Activated CD4-positive, CD25-positive, alpha-beta regulatory T cell treated with anti-CD3 and anti-CD28 coated beads, Interleukin-2, amount 50 U/mL, for 16 hours (primary cell): ENCODE measurements at places on chromosomes 3 and 15.

DNA sequence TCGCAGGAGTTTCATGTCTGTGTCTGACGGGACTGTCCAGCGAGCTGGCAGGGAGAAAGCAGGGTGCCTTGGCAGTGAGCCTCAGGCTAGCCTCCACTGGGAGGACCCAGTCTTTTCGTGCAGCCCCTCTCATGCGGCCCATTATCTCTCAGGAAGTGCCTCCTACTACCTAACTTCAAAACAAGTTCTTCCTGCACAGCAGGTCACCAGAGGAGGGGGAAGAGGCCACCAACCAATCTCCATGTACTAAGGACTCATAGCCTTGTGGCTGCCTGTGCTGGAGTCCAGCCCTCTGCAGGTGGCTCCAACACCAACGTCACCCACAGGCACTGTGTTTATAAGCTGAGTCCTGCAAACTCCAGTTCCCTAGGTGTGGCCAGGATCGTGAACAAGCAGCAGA, 4.8 kb downstream of the VIPR1 start:
- no peak for DNase-seq

DNA sequence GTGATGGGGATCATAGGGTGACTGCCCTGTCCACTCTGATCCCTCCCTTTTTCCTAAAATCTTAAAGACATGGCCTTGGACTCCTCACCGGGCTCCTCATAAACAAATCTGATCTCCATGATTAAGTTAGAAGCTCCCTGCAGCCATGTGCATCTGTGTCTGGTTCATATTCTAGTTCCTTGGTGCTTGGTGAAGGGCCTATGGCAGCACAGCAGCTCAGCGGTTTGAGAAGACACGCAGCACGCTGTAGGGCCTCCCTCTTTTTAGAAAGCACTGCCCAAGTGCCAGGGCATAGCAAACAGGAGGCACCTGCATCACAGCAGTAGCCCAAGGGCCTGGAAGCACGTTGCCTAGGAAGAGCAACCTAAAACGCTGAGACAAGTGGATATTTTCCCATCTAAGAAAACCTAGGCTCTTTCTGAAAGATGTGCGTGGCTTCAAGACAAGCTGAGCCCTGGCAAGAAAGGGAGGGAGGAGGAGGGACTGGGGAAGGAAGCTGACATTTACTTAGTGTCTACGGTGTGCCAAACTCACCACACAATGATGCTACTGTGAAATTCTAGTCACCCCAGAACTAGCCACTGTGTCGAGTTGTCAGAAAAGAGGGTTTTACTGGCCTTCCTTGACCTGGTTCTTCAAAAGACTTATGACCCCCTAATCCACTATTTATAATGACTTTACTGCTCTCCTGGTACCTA, 14.9 kb upstream of the ULK3 start:
- no peak for DNase-seq

GRCh38 chr15:32683906-32684584, 33.8 kb upstream of the GREM1 start:
- DNase-seq, result no peak

DNA sequence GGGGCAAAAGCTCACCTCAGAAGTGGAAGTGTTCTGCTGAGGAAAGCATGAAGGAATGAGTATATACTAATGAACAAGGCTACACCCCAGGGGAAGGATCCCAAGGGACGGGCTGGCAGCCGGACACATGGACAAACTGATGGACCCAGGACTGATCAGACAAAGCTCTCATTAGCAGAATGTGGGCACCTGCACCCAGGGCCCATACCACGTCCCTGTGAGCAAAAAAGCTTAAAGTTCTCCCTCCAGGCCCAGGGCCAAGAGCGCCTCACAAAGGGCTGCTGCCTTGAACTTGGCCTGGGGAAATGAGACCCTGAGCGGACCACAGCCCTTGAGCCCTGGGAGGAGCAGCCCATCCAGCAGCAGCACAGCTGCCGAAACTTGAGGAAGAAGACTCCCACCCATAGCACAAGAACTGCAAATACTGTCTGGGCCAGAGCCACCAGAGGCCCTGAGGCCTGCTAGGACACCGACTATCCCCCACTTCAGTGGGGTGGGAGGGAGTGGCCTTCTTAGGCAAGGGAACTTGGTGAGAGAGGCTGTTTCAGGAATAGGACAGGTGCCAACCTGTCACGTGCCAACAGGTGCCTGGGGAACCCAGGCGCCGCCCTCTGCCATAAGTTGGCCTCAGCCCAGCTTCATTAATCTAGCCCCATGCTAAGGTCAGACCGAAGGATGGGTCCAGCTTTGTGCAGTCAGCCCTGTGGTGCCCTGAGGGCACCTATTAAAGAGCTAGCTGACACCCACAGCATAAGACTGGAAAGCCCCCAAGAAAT, 2.3 kb upstream of the GMPPB start:
- DNase-seq, result no peak

- DNase-seq, result no peak
Observed at GRCh38 chr3:23484386-23484785, 281.3 kb downstream of the UBE2E2 start.

DNA sequence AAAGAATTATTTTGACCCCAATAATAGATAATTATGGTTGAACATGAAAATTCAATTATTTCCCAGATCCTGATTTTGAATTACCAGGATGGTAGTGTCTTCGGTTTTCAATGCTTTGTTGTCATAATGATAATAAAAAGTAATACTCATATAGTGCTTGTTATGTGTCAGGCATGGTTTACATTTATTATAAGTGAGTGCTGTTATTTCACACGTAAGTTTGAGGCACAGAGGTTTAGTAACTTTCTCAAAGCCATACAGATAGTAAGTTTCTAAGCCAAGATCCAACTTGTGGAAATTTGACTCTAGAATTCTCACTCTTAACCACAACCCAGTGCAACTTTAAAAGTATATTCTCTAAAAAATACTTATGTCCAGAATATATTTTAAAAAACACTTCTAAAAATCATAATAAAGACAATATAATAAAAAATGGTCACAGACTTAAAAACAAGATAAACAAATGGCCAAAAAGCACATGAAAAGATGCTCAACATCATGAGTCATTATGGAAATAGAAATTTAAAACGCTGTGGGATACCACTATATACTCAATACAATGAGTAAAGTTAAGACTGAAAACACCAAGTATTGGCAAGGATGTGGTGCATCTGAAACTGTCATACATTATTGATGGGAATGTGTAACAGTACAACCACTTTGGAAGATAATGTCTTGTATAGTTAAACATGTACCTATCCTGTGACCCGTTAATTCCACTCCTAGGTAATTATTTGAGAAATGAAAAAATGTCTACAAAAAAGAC, 45.2 kb downstream of the SPRED1 start:
- DNase-seq, result no peak

- DNase-seq, result no peak
Observed at GRCh38 chr3:80017369-80017768, 249.6 kb upstream of the ROBO1 start.

DNA sequence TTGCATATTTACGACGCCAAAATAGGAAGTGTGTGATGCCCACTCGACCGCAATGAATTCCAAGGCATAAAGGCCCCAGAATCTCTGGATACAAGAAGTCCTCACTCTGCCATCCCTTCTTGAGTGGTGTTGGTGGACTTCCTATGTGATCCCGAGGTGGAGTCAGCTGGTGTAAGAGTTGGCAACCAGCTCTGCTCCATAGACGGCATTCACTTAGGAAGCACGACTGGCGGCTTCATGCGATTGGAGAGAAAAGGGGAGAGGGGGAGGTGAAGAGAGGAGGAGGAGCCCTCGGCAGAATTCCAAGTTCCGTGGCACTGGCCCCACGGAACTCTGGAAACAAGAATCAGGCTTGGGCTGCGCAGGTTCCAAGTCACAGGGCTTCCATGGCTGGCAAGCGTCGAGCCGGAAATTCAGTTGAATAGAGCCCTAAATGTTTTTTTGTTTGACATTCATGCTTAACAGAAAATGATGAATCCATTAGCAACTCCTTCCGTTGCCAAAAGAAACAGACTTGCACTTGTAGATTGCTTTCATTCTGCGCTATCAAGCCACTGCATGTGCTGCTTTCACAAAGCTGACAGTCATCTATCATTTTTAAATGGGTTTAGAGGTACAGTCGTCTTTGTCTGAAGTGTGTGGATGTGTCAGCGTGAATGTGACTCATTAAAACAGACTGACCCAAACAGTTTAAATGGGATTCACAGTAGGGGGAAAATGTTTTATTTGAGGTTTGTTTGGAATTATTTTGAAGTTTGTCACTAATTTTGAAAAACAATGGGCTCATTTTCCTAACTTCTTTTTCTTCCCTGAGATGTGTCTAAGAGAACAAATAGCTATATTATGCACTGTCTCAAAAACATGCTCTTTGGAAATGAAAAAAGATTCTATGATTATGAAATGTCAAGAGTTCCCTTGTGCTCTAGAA, 428.3 kb upstream of the ATP11B start:
- DNase-seq, result no peak

DNA sequence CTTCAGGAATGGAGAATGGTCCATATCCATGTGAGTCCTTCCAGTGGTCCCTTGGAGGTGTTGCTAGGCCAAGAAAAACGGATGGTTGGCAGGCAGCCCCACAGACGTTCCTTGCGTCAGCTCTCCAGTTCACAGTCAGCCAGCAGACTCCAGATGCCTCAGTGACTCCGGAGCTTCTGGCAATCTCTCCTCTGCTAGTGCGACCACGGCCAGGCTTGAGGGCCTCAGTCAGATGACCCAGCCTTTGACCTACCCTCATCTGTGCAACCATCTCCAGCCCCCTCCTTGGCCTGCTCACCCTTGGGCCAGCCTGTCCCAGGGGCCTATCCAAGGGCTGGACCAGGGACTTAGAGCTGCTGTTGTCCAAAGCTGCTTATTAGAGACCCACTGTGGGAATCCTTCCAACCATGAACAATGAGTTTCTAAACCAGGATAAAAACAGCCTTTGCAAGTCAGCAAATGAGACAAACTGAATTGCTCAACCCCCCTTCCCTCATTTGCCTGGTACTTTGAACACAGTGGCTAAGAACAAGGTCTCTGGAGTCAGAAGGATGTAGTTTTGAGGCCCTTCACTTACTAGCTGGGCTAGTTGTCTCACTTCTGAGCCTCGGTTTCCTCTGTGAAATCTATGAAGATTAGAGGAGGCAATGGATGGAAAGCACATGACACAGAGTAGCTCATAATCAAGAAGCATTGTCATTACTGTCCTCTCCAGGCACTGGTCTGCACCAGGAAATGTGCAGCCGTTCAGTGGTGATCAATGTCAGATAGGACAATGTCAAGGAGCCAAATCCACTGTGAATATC, 44.8 kb downstream of the ANP32A start:
- DNase-seq, result no peak

GRCh38 chr15:45759936-45760335, 125.1 kb downstream of the SQOR start:
- DNase-seq, result no peak

DNA sequence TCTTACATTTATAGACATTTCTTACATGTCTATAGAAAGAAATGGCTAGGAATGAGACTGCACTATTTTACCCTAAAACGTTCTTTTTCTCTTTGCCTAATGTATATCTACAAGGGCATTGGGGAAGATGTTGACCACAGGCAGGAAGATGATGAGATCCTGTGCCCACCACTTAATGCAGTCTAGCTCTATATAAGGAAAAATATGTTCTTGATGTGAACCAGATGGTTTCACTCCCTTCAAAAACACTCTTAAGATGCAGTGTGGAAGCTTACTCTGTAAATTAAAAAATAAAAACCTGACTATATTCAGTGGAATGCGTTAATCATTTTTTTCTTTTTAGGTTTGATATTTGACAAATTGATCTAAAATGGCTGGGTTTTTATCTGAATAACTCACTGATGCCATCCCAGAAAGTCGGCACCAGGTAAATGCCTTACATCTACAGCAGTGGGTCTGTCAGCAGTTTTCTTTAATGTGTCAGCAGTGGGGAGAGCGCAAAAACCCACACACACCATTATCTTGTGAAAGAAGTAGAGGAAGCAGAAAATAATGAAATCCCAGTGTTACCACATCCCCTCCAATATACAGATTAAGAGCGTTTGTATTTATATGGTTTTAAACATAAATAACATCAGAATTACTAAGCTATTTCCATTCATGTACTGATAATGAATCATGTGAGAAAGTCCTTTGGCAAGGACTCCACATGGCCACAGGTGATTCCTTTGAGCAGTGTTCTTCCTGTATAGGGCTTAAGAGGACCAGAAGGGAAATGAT, 10.1 kb downstream of the AGTR1 start:
- no peak for DNase-seq

DNA sequence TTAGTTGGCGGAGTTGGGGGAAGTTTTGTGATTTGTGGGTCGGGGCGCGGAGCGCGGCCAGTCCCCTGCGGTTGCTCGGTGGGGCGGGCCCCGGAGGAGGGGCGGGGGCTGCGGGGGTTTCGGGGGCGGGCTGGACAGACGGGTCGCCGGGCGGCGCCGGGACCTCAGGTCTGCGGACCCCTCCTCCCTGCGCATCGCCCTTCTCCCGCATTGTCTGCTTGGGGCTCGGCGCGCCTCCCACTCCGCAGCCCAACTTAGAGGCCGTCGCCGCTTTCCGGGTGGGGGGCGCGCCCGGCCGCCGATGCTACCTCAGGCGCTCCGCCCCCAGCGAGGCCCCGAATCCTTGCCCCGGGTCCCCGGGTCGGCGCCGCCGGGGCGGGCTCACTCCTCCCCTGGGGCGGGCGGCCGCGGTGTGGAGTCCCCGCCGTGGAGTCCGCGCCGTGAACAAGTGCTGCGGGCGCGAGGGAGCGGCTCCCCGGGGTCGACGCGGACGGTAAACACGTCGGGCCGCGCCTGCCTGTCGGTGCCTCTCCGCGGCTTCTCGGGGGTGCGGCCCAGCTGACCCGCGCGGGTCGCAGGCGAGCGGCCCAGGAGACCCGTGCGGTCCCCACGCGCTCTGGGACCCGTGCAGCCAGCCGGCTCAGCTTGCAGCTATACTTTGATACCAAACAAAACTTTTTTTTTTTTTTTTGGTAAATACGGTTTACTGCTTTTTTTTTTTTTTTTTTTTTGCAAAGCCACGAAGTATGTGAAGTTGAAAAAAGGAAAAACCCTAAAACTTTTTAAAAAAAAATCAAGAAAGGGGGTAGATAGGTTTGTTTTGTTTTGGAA, 624 bp downstream of the AKAP13 start:
- DNase-seq, result peak; percentile 26

DNA sequence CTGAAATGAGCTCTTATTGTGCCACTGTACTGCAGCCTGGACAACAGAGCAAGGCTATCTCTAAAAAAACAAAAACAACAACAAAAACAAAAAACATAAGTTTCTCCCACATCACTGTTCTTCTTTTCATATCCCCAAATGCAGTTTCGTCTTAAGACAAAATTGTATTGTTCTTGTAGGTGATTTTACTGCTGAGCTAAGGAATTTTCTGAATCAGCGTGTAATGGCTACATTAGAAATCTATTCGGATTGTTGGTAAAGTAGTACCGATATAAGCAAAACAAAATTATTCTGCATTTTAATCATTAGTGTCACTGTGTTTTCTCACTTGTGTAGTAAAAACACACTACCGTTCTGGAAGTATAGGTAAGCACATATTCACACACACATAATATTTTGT, 512.5 kb downstream of the ROBO1 start:
- no peak for DNase-seq

GRCh38 chr3:49787182-49787464, 781 bp upstream of the IP6K1 start:
- DNase-seq, result no peak

DNA sequence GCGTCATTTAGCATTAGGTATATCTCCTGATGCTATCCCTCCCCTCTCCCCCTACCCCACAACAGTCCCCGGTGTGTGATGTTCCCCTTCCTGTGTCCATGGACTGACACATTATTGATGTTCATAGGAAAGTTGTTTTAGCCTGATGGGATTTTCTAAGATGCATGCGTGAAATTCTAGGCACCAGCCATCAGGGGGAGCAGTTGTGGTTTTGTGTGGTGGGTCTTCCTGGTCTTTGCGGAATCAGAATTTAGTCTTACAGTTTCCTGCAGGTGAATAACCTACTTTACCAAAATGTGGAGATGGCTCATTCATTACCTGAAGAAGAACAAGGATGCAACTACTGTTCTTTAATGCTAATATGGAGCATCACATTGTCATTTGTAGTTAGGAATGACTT, 455.0 kb upstream of the THBS1 start:
- DNase-seq, result no peak
